ENCODE measurements at places on chromosomes 5 and 9.

DNA sequence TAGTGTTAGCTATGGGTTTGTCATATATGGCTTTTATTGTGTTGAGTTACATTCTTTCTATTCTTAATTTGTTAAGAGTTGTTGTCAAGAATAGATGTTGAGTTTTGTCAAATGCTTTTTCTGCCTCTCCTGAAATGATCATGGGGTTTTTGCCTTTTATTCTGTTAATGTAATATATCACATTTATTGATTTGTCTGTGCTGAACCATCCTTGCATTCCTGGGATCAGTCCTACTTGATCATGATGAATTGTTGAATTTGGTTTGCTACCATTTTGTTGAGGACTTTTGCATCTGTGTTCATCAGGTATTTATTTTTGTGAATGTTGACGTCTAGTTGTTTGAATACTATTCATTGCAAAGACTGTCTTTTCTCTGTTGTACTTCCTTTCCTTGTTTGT, 23.9 kb downstream of the RIC1 start:
- no peak for DNase-seq

GRCh38 chr5:137365126-137365865, 133.8 kb downstream of the SPOCK1 start:
- DNase-seq = peak; percentile 24

DNA sequence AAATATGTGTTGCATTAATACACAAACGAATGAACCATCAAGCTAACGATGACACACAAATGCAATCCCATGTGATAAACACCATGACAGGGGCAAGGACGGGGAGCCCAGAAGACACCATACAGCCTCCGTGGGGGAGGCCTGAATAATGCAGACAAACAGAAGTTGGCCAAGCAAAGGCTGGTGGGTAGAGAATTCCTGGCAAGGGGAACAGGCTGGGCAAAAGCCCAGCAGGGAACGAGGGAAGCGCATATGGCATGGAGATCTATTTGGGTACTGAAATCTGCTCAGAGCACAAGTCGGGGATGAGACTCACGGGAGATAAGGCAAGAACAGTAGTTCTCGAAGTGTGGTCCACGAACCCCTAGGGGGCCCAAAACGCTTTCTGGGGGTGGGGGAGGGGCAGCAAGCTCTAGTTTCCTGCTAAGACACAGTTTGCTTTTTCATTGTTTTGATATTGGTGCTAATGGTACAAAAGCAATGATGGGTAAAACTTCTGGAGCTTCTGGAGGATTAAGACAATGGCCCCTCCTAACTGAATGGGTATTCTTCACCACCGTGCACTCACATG, 42.9 kb upstream of the FBXW11 start:
- DNase-seq = no peak

DNA sequence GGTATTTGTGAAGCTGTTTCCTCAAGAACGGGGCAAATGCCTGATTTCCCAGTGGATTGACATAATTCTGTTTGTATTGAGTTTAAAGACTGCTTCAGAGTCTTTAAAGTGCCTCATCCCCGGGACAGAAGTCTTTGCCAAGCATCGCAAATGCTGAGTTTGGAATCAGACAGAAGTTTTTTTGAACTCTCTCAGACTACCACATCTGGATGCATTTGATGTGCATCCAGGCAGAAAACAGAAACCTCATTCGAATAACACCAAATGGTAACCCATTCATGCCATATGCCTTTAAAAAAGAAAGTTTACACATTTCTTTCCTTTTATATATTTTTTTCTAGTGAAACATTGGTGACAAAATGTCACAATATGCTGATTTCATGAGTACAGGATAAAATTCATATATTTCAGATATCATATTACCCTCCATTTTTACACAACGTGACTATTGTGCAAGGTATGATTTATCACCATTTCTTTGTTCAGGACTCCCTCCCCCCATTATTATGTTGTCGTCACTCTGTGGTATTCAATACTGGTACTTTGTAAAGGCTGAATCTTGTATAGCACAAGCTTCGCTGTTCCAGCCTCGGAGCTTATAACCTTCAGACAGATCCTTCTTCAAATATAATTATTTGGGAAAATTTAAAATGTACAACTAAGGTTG, 91.1 kb downstream of the ZNF608 start:
- DNase-seq = peak; percentile 58

- DNase-seq = no peak
Observed at GRCh38 chr5:136679233-136679632, 313.9 kb upstream of the TRPC7 start.

GRCh38 chr9:89999534-90000370, 394.9 kb downstream of the GADD45G start:
- DNase-seq = no peak

- DNase-seq = no peak
Observed at GRCh38 chr5:41637424-41637823, 127.0 kb upstream of the PLCXD3 start.

DNA sequence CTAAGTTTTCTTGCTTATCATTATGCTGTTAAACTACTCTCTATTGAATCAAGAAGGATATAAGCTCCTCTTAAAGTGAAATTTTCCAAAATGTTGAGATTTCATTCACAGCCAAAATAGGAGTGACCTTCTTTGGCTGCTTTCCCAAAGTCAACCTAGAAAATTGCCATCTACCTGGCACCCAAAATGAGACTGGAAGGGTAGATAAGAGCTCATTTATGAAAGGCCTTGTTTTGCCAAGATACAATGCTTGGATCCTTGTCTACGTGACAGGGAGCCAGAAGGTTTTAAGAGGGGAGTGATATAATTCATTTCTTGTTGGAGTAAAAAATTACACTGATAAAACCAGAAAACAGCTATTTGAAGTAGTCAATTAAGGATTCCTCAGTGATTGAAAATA, 287.1 kb downstream of the IZUMO3 start:
- no peak for DNase-seq

GRCh38 chr9:91164724-91165520, 196.8 kb downstream of the AUH start:
- DNase-seq = peak; percentile 99

DNA sequence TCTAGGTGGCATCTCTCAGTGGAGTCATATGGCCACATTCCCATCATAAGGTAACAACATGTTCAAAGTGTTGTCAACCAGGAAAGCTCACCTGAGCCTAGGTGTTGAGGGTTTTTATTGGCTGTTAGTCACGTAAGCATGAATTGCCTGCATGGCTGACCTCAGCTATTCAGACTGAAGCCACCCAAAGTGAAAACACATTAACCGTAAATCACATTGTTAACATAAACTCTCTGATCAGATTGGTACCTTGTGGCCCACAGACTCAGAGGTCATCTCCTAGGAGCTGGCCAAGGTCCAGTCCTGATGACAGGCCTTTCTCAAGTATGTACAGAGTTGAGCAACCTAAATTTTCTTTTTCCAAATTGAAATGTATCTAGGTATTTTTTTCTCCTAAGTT, 26.7 kb downstream of the SRFBP1 start:
- DNase-seq = no peak

DNA sequence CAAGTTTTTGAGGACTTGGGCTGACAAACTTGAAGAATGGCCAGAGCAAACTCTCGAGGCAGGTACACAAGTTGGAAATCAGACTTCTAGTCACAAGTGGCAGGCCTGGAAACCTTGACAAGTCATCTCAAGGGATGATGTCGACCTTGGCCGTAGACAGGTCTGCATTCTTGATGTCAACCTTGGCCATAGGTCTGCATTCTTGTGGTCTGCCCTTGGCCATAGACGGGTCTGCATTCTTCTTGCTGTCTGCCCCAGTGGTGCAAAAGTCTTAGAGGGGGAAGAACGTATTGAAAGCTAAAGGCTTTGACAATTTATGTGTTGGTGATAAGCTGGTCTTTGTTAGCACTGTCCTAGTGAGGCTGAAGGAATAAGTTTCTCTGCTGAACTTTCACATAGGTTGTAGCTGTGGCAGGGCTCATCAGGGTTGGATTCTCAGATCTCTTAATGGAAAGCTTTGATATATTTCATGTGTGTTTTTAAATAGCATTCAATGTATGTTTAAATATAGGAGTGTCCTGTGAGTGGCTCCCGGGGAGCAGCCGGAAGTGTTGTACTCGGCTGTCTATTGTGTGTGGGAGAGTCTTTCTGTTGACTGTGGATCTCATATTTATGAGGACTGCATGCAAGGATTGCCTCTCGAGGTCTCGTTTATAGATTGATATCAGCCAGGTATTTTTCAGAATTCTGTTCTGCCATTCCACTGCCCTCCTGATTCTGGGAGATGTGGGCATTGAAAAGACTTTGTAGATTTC, 27.0 kb downstream of the SUB1 start:
- DNase-seq = no peak

- no peak for DNase-seq
Observed at GRCh38 chr5:95628933-95629332, 9.0 kb downstream of the GPR150 start.

- DNase-seq = peak; percentile 55
Observed at GRCh38 chr9:136848393-136849037, 694 bp upstream of the PHPT1 start.

GRCh38 chr5:171830686-171831085, 45.1 kb downstream of the SMIM23 start:
- DNase-seq = peak; percentile 19

GRCh38 chr5:160369990-160370712, at the start of gene C1QTNF2:
Gene C1QTNF2, minus strand, starts transcription at chr5:160370626. Its CDS starts 15,615 bp downstream, at chr5:160355011.
- peak; percentile 77 for DNase-seq

DNA sequence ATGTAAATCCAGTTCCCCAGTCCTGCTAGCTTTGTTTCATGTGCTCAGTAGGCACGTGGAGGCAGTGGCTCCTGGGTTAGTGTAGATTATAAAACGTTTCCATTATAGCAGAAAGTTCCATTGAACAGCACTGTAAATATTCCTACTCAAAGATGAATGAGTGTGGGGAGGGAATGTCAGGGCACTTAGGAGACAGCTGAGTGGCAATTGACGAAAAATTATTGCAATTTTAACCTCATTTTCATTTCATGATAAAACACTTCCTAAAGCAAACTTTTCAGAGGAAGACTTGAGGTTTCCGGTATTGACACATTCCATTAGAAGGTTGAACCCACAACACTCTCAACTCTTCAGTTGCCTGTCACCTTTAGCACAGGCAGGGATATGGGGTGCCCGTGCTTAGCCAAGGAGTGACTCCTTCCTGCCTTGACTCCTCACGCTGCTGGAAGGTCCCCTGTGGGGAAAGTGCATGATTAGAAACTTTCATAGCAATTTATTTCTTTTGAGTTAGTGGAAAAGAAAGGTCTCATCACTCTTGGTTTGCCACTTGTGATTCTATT, 41.2 kb downstream of the SLC46A2 start:
- DNase-seq = no peak

DNA sequence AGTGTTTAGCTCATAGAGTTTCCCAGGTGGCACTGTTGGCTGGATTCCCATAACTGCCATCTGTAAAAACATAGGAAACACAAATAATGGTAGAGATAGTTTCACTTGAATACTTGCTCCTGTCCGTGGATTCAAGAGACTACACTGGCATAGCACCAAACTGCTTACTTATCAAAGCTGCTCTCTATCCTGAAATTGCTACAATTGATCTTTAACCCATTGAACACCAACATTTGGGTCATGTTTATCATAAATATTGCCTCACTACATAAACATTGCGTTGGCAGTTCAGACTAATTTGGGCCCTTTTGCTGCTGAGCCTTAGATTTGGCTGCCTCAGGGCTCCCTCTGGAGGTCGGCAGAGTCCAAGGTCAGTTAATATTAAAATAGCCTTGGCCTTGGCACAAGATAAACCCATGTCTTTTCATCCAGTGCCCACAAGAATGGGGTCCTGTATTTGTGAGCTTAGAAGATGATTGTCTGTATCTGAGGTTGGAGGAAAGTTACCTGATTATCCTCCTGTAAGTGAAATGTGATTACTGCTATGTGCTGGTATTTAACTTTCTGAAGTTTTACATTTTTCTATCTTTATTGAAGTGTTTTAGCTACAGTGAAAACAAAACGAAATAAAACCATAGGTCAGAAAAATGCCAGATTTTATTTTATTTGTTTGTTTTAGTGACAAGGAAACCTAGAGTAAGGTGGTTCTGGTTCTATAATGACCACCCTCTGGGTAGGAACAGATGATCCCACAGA, 4.0 kb upstream of the RANBP3L start:
- peak; percentile 60 for DNase-seq

DNA sequence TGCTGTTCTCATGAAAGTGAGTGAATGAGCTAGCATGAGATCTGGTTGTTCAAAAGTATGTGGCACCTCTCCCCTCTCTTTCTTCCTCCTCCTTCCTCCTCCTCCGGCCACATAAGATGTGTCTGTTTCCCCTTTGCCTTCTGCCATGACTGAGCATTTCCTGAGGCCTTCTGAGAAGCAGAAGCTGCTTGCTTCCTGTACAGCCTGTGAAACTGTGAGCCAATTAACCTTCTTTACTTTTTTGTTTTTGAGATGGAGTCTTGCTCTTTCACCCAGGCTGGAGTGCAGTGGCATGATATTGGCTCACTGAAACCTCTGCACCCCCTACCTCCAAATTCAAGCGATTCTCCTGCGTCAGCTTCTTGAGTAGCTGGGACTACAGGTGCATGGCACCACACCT, 6.1 kb downstream of the S100Z start:
- DNase-seq = no peak

DNA sequence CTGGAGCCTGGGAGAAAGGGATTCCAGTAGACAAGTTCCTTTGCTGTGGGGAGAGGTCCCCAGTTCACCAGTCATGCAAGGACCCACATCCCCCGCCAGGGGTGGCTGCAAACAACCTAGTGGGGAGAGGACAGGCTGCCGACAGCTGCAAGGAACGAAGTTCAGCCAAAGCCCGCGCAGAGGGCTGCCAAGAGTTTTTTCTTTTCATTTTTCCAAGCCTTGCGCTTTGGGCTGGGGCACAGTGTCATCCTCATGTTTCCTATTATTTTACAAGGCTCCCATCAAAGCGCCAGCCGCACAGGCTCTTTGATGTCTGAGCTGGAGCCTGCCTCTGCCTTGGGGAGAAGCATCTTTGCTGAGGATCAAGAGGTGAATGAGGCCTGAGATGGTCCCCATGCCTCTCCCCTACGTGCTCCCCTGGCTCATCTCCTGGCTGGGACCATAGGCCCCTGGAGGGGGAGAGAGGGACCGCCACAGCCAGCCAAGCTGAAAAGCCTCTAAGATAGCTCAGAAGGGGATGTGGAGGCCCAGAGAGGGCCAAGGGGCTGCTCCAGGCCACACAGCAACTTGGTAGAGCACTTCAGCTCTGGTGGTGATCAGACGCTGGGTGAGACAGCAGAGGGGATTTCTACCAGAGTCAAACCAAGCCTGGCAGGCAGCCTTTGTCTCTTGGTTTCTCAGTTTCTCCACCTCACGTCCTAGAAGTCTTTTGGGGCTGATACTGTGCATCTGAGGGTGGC, 50.4 kb upstream of the SYNPO start:
- peak; percentile 49 for DNase-seq

- DNase-seq = no peak
Observed at GRCh38 chr5:4245076-4245475, 649.4 kb downstream of the IRX1 start.

DNA sequence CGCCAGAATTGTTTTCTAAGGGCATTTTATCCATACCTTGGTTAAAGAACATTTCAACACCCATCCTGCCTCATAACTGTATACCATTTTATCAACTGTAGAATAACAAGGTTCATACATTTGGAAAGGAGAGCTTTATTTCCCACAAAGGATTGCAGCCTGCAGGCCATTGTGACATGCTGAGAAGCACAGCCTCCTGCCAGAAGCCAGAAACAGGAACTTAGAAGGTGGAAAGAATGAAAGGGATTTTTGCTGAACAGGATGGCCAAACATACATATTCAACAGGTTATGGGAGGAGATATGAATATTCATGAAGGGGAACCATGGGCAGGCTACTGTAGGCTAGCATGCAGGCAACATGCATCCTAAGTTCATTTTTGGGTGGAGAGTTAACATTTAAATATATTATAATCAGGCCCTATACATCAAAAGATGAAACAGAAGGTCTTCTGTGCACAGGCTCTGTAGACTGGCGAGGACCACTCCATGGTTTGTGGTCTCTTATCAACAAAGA, 59.9 kb upstream of the DIRAS2 start:
- no peak for DNase-seq

Data from ELR (cell line).